A549 treated with RU486 at 1 μM for 4 hours (cell line): ENCODE measurements at places on chromosomes 3 and 15. TPM values are rescaled to one million over a fixed set of nuclear protein-coding genes. Genes with fewer than 3 reads are reported as not detected.

Gene TTC21A
- 1.5 to 2.1 TPM (median 1.6 TPM) in 5 replicates for total RNA-seq

Gene MAP3K13
- total RNA-seq: 8.9 to 15.8 TPM (median 13.5 TPM) in 5 replicates

Gene ELL3
- total RNA-seq: 1.3 to 2.3 TPM (median 2.1 TPM) in 5 replicates

Gene PLA2G4E
- not detected in 5 replicates for total RNA-seq

Gene C3orf20
- 0.03 to 0.06 TPM (median 0.05 TPM) in 3 of 5 replicates, not detected in the others for total RNA-seq
